Stimulated activated CD8-positive, alpha-beta memory T cell treated with anti-CD3 and anti-CD28 coated beads, Interleukin-2, amount 100 ng/mL, for 48 hours (primary cell): ENCODE measurements at places on chromosomes 7 and 10.

- DNase-seq, result no peak
Measured at GRCh38 chr10:107548301-107548700, 383.8 kb upstream of the SORCS1 start.

DNA sequence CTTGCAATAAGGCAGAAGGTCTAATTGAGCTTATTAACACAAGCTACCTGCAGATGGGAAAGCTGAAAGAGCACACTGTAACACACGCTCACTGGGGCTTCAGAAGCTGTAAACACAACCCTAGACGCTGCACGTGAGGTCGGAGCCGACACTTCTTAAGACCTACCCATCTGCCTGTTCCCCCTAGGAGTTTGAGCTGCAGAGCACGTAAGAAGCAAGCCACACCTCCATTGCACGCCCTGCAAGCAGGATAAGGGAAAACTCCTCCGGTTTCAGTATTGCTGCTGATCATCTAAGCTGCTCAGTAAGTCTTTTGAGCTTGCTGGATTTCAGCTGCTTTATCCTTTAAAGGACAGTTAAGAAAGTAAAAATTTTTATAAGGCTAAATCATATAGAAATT lies 244.0 kb upstream of the ZWINT start:
- no peak for DNase-seq

GRCh38 chr7:36527549-36527913 lies 137.9 kb downstream of the ANLN start:
- no peak for DNase-seq

DNA sequence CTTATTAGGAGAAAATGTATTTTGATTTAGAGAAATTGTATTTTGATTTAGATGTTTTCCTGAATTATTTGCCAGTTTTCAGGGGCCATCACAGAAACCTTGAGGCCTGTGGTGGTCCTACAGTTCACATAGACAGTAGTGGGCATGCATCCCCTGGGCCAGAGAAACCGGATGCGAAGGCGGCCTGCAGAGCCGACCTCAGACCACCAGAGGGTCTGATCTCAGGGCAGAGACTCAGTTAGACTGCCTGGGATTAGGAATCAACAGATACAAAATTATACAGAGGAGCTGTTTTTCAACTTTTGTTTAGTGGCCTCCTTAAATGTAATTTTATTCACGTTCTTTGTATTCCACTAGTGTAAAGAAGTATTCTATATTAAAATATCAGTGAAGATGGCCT lies 158.4 kb downstream of the PAXIP1 start:
- no peak for DNase-seq

GRCh38 chr10:14580671-14581332 lies 193.9 kb downstream of the FAM107B start:
- no peak for DNase-seq

DNA sequence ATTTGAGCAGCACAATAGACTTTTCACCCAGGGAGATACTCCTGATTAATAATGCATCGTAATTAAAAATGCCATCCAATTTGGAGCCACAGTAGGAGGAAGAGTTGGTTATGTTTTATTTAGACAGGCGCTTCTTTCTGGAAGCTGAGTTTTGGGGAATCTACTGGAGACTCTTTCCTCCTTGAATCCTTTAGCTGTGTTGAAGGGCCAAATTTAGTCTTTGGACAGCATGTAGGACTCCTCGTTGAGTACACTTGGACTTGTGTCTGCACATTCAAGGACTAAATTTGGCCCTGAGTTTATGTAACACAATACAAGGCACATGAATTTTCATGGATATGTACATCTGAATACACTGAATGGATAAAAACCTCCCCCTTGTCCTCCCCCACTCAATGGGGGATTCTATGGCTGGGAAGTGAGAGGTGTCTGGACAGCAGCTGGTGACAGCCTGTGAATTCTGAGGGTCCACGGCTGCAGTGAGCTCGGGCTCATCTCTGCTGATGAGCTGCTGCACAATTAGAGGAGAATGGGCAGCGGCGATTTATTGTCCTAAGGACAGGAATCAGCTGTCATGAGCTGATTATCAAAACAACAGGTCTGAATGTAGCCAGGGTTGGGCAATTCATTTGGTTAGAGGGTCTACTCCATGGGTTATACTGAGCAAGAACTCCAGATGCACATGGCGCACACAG lies 95.2 kb downstream of the PRTFDC1 start:
- DNase-seq, result no peak

DNA sequence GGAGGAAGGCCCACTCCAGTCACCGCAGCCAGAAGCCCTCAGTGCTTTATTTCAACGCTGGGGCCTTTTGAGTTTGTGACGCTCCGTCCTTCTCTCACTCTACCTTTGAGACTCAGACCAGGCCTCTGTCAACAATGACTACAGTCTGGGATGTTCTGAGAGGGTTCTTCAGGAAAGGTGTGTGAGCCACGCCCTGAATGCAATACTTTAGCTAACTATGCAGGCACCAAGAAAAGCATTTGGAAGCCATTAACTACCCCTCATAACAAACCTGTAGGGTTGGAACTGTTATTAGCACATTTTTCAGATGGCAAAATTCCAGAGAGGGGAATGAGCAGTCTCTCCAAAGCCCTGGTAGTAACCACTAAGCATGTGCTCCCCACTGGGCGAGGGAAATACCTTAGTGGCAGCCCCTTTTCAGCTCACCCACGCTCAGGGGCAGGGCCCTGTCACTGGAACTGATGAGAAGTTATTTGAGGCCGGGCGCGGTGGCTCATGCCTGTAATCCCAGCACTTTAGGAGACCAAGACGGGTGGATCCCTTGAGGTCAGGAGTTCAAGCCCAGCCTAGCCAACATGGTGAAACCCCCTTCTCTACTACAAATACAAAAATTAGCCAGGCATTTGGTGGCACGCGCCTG lies 5.7 kb upstream of the ARPC1B start:
- no peak for DNase-seq

GRCh38 chr10:24589265-24589664 lies 134.4 kb downstream of the ARHGAP21 start:
- no peak for DNase-seq

GRCh38 chr7:16350634-16351033 lies 70.7 kb downstream of the CRPPA start:
- DNase-seq, result no peak

GRCh38 chr10:10612151-10612550 lies 405.5 kb upstream of the CELF2 start:
- DNase-seq, result no peak

GRCh38 chr7:31432836-31433340 lies 81.0 kb upstream of the ITPRID1 start:
- no peak for DNase-seq

DNA sequence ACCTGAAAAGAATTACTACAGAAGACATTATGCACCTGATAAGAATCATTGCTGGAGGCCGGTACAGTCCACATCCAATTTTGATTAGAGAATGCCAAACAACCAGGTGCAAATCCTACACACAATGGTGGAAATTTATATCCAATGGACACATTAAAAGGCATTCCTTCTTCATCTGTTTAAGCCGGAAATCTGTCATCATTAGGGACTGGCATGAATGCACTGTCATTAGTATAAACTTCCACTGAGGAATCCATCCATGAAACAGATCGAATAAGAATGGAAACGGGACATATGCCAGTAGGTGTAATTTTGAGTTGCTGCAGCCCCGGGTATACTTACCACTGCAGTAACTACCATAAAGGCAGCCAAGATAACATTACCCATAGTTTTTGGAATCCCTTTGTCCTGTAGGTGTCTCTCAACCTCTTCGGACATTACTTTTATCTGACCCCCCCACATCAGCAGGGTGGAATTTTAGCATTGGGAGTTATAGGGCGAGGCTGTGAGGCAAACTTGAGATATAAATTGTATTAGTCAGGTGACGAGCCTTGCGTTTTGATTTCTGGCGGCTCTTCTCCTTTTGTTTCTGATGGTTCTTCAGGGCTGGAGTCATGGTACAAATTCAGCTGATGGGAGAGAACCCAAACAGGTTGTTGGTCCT lies 36.5 kb upstream of the AKR1C2 start:
- no peak for DNase-seq

DNA sequence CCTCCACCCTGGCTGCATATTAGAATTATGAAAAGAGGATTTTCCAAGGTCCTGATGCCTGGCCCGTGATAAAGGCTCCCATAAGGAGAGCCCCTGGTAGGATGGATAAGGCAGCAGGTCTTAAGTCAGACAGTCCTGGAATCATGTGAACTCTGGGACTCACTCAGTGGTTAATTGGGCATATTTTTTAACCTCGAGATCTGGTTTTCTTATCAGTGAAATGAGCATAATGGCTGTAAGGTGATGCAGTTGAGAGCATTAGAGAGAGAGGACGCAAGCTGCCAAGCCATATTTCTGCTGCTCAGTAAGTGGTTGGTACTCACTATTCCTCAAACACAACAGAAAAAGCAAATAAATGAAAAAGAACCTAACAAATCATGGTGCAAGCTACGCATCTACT lies 37.8 kb downstream of the TARP start:
- DNase-seq, result no peak
